Kidney tubule cell (primary cell): ENCODE measurements at places on chromosomes 6 and 20.

- no peak for DNase-seq
These were observed 89.1 kb upstream of the PCSK2 start for GRCh38 chr20:17137692-17138091.

DNA sequence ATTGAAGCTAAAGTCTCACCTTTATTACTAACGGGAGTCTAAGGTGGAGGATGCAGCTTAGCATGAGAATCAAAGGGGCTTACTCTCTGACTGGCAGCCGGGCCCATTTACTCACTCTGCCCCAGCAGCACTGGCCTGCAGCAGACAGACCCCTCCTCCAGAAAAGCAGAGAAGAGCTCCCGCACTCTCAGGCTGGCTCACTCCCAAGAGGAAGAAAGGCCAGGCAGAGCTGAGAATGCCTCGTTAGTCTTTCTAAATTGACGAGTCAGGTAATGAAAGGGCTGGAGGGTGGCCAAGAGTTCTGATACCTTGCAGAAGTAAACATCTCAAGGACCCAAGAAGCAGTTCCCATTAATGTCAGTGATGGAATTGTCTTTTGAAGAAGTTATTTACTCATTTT, 44.5 kb upstream of the IL20RA start:
- DNase-seq, result no peak

DNA sequence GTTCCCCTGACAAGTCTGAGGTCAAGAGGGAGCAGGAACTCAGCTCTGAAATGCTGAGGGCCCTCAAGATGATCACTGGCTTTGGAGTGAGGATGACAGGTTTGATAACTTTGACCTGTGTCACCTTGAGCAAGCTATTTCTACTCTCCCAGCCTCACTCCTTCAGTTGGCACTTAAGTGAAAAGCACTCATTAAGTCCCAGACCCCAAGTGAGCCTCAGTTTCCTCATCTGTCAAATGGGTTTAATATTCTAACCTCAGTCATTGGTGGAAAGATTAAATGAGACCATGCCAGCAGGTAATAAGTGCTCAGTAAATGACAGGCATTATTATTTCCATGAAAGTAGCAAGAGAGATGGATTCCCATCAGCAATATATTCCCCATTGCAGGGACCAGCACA, 14.0 kb downstream of the DEFB132 start:
- no peak for DNase-seq

DNA sequence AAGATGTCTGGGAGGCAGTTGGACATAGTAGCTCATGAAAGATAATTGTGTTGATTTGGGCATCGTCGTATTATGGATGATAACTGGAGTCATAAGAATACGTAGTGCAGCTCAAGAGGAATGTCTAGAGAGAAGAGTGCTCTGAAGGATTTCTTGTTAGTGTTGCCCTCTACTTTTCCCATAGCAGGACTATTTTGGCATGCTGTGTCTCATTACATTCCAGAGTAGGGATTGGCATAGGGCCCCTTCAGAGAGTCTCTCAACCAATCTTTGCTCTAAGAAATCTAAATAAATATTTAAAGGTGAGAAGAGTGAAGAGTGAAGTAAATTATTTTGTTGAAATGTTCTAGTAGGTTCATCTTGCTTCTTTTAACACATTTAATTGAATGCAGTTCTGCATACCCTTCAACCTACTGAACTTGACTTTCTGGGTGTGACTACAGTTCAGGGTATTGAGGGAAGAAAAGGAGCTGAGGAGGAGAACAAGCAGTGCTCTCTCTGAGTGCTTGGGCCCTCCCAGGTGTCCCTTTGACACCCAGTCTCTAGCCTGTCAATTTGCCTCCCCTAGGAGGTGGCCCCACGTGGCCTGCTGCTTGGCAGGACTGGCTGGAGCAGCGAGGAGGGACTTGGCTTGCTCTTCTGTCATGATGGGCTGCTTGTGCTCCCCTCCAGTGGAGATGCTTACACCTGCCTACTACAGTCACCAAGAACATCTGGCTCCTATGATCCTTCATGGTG, 33.3 kb downstream of the SOBP start:
- DNase-seq, result no peak

DNA sequence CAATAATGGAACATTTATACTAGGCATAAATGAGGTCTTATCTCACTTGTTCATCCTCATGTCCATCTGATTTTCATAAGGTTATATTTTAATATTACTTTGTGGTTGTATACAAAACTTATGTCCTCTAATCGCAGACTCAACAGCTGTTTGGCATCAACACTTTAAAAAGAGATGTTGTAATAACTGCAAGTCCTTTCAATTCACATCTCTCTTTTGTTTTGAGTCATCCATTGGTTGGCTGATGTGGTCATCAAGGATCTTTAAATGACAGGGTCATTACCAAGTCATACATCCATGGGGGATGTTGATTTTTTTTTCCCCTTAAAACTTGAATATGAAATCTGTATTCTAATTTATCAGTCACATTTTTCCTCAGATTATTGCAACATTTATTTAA, 299.4 kb upstream of the NRSN1 start:
- no peak for DNase-seq

- DNase-seq, result no peak
These were observed 33.8 kb upstream of the E2F3 start for GRCh38 chr6:20367743-20368485.

- no peak for DNase-seq
These were observed 2.5 kb upstream of the SH3BGRL2 start for GRCh38 chr6:79628466-79629288.

- DNase-seq, result no peak
These were observed 1143.8 kb upstream of the MAP3K7 start for GRCh38 chr6:91730710-91731109.

- DNase-seq, result peak; percentile 46
These were observed 868 bp downstream of the NCOA3 start for GRCh38 chr20:47502271-47503239.

- DNase-seq, result no peak
These were observed 151.5 kb downstream of the CD24 start for GRCh38 chr6:106823058-106823457.

GRCh38 chr20:16036331-16036730, 536.9 kb downstream of the KIF16B start:
- no peak for DNase-seq

DNA sequence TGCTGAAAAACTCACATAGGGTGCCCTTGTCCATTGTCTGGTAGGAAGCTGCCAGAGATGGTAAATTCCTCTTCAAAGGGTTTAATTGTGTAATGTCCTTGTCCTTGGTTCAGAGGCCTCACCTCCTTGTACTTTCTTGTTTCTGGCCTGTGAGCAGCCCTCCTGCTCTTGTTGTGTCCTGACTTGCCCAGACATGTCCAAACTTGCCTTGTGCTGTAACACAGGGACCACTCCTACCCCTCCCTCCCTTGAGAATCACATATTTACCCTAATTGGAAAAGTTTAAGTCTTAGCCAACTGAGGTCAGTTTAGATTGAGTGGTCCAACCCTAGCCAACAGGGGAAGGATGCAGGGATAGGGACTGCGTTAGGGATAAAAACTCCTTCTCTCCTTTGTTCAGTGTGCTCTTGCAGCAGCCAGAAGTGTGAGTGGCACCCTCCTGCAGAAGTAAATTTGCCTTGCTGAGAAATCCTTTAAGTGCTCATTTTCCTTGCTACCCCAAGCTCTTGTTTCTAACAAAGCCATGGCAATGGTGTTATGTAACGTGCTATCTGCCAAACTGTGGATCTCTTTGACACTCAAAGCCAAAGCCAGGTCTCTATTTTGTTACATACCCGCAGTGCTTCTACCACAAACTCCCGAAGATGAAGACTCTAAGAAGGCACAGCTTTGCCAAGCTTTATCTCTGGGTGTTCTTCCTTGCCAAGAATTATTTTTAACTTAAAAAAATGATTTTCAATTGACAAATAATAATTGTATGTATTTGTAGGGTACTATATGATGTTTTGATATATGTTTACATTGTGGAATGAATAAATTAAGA, 414.5 kb downstream of the ESR1 start:
- DNase-seq, result no peak

DNA sequence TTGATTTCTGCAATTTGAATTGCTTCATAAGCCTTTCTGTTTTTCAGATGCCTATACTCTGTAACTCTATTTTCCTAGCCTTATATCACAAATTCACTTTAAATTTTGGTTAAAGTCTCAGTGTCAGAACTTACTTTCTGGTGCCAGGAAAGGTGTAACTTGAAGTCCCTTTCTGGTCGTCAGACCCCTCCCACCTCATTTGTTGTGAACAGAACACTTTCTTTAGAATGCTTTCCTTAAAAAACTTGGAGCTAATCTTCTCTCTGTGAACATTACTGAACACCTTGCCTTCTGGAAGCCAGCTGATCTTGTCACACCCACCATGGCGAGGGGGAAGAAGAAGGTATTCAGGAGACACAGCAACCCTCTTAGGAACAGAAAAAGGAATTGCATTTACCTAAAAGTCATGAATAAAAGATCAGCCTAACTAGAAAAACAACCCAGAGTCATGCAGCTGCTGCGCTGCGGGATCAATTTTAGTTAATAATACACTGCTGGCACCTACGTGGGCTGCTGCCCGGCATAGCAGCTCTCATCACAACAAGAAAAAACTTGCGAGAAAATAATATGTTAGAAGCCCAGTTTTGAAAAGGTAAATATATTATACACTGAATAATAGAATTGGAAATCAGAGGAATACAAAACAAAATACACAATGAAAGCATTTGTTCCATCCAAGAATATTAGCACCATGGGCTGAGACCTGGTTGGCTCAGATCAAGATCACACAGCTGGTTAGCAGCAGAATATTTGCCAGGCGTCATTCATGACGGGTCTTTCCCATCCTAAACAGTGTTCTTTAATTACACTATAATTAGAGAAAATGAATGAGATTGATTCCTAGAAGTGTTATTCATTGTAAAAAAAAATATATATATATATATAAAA, 5.8 kb upstream of the FAM217A start:
- peak; percentile 57 for DNase-seq

DNA sequence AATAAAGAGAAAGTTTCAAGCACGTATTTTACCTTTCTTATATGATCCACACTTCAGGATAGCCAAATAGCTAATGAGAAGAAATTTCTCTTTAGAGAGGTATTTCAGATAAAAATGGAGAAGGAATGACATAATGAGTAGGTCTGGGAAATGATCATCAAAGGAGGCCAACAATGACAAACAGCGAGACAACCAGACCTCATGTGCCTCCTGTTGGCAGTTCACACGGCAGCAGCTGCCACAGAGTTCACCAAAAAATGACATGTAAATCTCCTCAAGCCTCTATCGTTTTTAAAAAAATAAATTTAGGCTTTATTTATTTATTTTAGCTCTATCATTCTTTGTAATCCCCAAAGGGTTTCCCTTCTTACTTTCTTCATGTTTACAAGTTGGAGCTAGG, 47.7 kb downstream of the SLC2A12 start:
- DNase-seq, result no peak

GRCh38 chr6:167311286-167311685, 13.6 kb upstream of the TTLL2 start:
- DNase-seq, result no peak

- no peak for DNase-seq
These were observed 3.7 kb upstream of the NCOA6 start for GRCh38 chr20:34829191-34829590.

DNA sequence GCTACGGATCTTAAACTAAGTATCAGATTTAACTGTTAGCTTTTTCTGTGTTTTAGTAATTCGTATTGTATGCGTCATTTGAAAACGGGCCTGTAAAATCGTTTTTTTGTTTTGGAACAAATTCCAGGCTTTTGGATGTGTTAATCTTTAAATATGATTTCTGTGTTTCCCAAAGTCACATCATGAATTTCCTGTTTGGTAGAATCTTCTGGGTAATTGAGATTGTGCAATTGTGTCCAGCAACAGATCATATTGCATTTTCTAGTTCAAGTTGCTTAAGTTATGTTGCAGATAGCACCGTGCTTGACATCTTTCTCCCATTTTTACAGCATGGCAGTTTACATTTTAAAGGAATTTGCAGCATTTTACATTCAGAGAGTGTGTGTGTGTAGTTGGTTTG, 1.9 kb downstream of the MAPK14 start:
- DNase-seq, result peak; percentile 16

- DNase-seq, result no peak
These were observed 1.3 kb upstream of the PNISR start for GRCh38 chr6:99426451-99426757.

DNA sequence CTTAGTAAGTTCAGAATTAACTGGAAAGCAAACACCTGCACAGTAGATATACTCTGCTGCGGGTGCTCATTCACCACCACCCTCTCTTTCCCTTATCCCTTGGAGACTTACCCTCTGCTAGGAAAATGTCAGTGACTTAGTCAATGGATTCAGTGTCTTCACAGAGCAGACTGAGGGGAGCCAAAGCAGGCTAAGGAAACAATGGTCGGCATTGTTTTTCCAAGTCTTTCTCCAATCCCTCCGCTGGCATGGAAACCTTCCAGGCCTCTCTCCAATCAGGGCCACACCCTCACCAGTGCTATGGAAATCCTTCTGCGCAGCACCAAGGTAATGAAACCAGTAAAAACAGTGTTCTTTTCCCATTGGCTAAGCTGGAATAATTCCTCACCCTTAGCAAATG, 531.2 kb downstream of the TFAP2B start:
- no peak for DNase-seq

DNA sequence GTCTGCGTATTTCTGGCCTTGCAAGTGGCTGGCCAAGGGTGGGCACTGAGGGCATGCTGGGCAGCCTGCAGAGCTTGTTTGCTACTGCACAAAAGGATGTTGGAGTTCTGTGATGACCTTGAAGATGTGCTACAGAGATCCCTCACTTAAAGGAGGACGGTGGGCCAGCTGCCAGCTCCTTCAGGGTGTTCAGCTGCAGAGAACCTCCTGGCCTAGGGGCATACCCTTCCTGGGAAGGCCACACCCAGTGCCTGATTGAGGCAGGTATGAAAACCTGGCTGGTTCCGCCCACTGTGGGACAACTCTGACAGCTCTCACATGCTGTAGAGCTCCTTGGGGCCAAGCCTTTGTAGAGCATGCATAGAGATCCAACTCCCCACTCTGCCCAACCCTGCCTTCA, 3.0 kb upstream of the KCNK17 start:
- DNase-seq, result no peak

- DNase-seq, result no peak
These were observed 189.4 kb downstream of the ZFP64 start for GRCh38 chr20:52001999-52002666.

- DNase-seq, result no peak
These were observed 94.1 kb downstream of the LRRC1 start for GRCh38 chr6:53888931-53889330.

GRCh38 chr6:47362857-47363461, 53.3 kb upstream of the TNFRSF21 start:
- DNase-seq, result no peak
